COLO829 (cell line): ENCODE measurements at places on chromosomes 6 and 20.

GRCh38 chr6:109961611-109962041 lies 16.5 kb upstream of the GPR6 start:
- peak; percentile 3 for DNase-seq

DNA sequence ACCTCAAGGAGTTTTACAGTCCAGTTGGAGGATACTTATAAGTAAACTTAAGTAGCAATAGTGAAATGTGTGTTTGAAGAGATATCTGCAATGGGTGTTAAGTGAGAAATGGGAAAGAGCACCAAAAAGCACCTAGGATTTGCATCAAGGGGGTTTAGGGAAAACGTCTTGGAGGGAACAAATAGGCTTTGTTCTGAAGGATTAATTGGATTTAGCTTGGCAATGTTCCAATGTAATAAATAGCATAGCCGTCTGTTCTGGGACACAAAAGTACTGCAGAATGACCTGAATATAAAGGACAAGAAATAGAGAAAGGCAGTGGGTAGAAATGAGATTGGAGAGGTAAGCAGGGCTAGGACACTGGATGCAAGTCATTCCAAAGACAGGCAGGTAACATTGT lies 2.8 kb upstream of the MYO6 start:
- no peak for DNase-seq

- DNase-seq, result no peak
Observed at GRCh38 chr6:27139756-27140579, 107.5 kb upstream of the PRSS16 start.

GRCh38 chr6:36343109-36343680 lies 6.5 kb upstream of the BNIP5 start:
- DNase-seq, result no peak

DNA sequence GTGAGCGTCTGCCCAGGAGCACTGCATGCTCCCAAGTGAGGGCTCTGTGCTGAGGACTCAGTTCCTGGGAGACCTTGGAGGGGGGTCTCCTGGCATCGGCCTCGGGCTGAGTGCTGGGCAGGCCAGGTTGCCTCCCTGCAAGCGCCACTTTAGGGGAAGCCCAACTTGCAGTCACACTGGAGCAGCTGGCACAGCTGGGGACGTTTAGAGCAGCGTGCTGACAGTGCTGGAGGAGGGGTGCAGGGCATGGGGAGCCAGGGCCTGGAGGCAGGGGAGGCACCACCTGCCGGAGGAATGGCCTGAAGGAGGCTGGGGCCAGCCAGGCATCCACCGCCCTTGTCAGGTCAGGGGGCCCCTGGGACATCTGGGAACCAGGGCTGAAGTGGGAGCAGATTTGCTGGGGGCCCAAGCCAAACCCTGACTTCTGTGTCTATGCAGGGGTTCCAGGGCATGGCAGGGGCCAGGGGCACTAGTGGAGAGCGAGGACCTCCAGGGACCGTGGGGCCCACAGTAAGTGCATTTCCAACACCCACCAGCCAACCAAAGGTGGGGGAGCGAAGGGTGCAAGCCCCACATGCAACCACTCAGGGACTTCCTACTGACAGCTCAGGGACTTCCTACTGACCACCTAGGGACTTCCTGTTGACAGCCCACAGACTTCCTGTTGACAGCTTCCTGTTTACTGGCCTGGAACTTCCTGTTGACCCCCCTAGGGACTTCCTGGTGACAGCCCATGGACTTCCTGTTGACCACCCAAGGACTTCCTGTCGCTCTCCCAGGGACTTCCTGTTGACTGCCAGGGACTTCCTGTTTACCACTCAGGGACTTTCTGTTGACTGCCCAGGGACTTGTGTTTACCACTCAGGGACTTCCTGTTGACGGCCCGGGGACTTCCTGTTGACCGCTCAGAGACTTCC lies 33.6 kb downstream of the COL20A1 start:
- DNase-seq, result no peak

DNA sequence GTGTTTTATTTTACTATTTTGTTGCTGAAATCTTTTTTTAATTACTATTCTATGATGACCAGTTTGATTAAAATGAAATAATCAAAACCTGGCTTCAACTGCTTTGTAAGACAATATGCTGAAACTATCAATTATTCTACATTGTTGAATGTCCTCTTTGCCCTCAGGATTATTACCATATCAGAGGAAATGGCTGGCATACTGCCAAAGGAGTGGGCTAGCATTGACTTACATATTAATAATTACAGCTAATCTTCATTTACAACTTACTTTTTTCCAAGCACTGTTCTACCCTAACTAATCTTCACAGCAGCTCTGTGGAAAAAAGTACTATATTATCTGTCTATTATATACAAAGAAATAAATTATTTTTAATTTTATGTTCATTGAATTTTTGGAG lies 560.5 kb downstream of the BCKDHB start:
- DNase-seq, result no peak

DNA sequence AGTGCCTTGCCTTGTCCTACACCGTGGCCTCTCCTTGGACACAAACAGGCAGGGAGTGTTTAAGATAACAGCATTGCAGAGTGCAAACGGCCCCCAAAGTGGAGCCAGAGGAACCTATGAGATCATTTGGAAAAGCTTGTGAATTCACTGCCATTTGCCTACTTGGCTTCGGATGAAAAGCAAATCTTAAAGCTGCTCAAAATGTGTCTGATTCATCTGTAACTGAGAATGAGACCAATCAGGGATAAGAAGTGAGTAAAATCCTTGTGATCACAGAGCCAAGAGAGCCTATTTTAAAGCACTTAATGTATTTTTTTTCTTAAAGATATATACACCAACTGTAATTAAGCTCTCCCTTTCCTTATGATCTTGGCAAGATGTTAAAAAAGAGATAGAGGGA lies 65.7 kb upstream of the BACH2 start:
- DNase-seq, result peak; percentile 28

DNA sequence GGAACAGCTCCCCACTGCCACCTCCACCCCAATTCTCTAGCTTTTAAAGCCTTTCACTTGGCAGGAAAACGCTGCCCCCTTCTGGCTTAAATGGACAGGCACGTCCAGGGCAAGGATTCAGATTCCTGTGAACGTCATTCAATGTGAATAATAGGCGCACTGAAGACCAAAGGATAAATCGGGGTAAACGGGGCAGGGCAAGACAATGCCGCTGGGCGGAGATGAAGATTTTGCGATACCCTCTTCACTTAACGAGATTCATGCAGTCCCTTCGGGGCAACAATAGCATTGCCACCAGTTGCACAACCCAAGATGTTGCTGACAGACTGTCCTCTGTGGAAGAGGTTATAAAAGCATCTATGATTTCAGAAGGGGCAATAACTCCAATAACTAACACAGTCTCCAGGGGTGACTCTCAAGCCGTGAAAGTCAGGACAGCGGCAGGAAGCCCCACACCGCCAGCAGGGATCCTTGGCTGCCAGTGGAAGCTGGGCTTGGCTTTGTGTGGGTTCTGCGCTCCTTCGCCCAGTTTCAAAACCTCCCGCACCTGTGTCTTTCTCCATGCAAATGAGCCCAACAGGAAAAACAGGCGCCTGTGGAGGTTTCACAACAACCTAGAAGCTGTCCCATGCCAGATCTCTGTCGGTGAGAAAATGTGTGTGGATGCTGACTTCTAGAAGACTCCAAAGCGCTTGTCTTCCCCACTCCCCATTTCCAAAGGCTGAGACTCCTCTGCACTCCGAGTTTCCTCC lies 291.8 kb downstream of the BMP7 start:
- DNase-seq, result peak; percentile 70

- no peak for DNase-seq
Observed at GRCh38 chr6:3136292-3137011, 17.9 kb downstream of the BPHL start.

DNA sequence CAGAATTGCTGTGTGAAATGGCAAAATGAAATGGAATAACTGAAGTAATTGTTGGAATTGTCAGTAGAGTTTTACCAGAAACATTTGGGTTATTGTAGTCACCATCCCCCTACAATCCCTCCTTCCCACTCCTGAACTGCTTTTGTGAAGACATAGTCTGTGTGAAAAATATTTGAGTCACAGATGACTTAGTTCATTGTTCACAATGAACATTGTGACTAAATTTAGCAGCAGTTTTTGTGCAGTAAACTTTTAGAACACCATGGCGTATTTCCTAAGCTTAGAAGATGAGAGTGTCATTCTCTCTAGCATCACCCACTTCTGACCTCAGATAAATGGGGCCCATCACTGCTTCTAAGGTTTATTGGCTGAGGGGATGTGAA lies 11.0 kb downstream of the OTOR start:
- DNase-seq, result peak; percentile 63

DNA sequence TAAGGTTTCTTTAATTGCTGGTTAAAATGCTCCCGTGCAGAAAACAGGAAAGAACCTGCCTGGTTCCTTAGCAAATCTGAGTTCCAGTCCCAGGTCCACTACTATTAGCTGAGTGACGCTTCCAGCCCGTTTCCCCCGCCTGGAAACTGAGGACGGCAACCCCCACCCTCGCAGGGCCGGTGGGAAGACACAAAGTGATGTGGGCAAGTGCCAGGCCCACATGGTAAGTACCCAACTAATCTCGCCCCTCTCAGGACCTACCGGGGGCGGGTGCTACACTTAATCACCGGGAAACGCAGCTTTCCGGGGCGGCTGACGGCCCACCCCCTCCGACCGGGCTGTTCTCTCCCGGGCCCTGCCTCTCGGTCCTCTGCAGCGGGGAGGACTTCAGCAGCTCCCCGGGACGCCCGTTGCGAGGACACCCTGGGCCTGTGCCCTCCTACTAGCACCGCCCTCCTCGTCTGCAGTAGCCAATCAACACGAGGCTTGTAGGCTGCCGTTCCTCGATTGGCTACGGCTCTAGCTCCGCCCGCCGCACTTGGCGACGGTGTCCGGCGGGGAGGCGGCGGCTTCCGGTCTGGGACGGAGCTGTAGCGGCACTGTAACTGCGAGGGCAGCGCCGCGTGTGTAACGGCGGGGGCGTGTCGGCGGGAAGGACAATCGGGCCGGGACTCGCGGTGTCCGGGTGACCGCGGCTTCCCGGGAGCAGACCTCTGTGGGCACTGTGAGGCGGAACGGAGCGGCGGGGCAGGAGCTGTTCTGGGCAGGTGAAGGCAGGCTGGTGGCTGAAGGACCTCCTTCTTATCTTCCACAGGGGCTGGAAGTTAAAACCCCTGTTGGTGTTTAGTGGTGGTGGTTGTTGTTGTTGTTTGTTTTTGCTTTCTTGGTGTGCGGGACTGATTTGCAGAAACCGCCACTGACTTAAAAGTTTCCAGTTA lies at the start of gene ZBTB9:
TSS of gene ZBTB9 (plus strand) at position 568 of the 938 bp plus-strand sequence. CDS start 525 bp downstream, outside the sequence.
- DNase-seq, result peak; percentile 98

- no peak for DNase-seq
Observed at GRCh38 chr6:149752600-149753373, 3.2 kb downstream of the PCMT1 start.

DNA sequence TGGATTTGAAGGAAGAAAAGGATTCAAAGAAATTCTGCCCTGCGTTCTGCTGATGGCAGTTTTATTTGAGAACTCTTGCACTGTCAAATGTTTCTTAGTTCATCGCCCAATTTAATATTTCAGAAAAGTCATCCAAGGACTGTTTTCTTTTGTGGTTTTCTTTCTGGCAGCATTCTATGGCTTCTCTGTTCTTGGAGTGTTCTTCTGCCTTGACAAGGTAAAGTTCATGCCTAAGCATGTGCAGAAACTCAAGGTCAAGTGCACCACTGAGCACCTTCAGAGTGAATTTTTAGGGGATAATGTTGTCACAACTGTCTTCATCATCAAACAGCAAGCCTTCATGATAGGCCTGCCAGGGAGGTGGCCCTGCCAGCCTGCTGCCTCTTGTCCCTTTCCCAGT lies 225.6 kb downstream of the PLCB1 start:
- no peak for DNase-seq

DNA sequence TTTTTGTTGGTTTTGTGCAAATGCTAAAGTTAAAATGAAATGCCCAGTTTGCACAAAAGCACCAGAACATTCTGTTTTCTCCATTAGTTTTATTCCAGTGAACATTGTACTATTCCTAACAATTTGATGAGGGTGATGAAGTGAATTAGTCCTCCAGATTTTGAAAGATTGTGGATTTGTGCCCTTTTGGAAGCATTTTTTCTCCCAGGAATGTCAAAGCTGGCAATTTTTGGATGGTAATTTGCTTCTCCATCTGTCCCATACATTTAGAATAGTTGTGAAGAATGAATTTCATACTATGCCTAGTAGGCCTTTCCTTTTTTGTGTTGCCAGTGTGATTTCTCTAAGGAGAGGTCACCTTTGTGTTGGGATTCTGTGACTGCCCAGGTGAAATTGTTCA lies 797.2 kb downstream of the BCKDHB start:
- no peak for DNase-seq

- DNase-seq, result peak; percentile 84
Observed at GRCh38 chr20:33401184-33401920, at the start of gene CDK5RAP1. TSS of gene CDK5RAP1 (minus strand) at chr20:33401519. CDS start at chr20:33397064, 4,455 bp downstream.

GRCh38 chr6:104126315-104127005 lies 733.3 kb downstream of the HACE1 start:
- no peak for DNase-seq

GRCh38 chr20:37516811-37517750 lies 4.0 kb upstream of the NNAT start:
- no peak for DNase-seq

- DNase-seq, result no peak
Observed at GRCh38 chr6:150273457-150274309, 95.1 kb upstream of the IYD start.

GRCh38 chr20:39243962-39244361 lies 281.8 kb downstream of the DHX35 start:
- DNase-seq, result no peak

DNA sequence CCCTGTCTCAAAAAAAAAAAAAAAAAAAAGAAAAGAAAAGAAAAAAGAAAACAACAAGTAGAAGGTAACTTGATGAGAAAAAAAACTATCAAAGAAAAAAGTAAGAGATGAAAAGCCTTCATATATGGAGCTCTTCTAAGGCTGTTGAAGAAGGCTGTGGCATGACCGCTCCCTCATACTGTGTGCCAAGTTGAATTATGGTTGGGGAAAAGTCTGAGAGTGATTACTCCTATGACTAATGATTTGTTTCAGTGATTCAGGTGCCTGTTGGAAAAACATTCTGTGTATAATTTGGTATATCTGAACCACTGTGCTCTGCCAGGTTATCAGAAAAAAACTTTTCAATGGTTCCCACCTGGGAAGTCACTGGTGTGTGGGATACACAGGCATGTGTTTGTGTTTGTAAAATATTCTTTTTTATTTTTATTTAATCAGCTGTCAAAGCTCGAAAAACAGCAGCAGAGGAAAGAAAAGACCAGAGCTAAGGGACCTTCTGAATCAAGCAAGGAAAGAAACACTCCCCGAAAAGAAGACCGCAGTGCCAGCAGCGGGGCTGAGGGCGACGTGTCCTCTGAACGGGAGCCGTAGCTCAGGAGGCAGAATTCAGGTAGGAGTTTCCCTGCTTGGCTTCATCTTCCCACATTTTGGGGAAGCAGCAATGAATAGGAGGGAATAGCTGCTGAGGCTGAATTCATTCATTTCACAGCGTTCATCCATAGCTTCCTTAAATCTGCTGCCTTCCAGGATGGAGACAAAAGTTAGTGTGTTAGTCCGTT lies 69.7 kb upstream of the SCP2D1 start:
- no peak for DNase-seq

GRCh38 chr6:150220634-150221551 lies 78.0 kb downstream of the PPP1R14C start:
- no peak for DNase-seq

- peak; percentile 2 for DNase-seq
Observed at GRCh38 chr6:54935739-54936138, 89.2 kb downstream of the FAM83B start.

- DNase-seq, result no peak
Observed at GRCh38 chr20:32631933-32632460, 41.7 kb downstream of the C20orf203 start.
